ENCODE measurements at places on chromosomes 3 and 15.

- DNase-seq = no peak
Observed at GRCh38 chr3:132654721-132655120, 4.9 kb downstream of the ACAD11 start.

DNA sequence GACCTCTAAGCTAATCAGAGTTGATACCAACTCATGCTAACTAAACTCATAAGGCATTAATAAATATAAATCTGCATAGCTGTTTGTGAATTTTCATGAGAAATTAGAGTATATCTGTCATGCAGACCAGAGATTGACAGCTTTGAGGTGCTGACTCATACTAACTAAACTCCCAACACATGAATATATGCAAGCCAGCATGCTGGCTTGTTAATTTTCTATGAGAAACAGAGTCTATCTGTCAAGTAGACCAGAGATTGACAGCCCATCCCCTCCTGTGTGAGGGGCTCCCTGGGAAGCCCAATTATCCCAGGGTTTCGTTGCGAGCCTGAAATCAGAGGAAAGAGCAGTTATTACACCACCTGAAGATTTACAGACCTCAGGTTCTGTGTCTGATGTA is 69.3 kb downstream of the CD47 start:
- DNase-seq = no peak

DNA sequence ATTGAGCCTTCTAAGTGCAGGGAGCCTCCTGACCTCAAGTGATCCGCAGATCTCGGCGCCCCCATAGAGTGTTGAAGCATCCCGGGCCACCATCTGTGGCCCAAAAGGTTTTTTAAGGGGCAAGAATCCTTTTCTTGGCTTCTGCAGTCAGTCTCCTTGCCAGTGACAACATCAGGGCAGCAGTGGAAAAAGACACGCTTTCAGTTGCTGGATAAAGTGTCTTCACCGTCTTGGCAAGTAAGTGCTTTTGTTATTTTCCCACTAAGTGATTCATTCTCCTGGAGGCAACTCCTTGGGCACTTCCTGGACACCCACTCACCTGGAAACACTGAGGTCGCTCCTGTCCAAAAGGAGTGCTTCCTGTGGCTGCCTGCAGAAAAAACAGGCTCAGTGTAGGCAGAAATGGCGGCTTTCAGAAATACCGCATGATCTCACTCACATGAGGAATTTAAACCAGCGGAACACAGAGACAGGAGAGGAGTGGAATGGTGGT is 71.7 kb upstream of the ABHD2 start:
- DNase-seq = no peak

GRCh38 chr3:188523291-188523690 is 369.3 kb downstream of the LPP start:
- DNase-seq = no peak

GRCh38 chr3:197302696-197303341 is 4.4 kb upstream of the DLG1 start:
- DNase-seq = no peak

- no peak for DNase-seq
Observed at GRCh38 chr3:127589600-127590281, 792 bp downstream of the TPRA1 start.

- no peak for DNase-seq
Observed at GRCh38 chr3:8482960-8483665, 18.5 kb upstream of the LMCD1 start.

DNA sequence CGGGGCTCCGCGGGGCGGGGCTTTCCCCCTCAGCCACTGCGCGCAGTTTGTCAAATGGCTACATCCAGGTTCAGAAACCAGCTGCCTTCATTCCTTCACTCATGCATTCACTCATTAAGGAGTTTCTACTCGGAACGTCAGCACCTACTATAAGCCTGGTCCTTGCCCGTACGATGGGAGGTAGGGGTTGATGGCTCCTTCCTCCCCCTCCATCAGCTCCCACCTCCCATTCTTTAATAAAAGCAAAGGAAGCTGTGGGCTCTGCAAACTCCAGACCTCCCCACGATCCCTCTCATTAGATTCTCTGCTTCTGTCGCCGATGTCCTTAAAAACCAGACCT is 267 bp upstream of the CFAP92 start:
- DNase-seq = no peak

GRCh38 chr3:117603097-117603496 is 893.5 kb downstream of the TUSC7 start:
- DNase-seq = no peak

DNA sequence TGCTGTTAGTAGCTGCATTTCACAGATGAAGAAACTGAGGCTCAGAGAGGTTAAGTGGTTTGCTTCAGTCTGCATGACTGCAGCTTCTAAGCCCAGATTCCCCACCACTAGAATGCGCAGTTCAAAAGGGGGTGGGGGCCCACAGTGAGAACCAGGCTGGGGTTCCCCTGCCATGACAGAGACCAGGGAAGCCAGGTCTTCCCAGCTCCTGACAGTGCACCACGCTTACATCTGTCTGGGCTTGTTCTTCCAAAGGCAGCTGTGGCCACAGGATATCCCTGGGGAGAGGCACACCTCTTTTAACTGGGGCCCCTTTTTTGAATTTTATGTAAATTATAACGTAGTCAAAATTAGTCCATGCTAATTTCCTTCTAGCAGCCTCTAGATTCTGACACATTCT is 5.3 kb downstream of the PLEKHO2 start:
- no peak for DNase-seq

GRCh38 chr3:125357032-125357658 is 18.0 kb downstream of the ZNF148 start:
- no peak for DNase-seq

- DNase-seq = no peak
Observed at GRCh38 chr3:42847731-42848130, 27.9 kb downstream of the CYP8B1 start.

- DNase-seq = no peak
Observed at GRCh38 chr3:184565421-184566211, 4.0 kb downstream of the EPHB3 start.

- no peak for DNase-seq
Observed at GRCh38 chr3:13273604-13274105, 146.5 kb downstream of the NUP210 start.

DNA sequence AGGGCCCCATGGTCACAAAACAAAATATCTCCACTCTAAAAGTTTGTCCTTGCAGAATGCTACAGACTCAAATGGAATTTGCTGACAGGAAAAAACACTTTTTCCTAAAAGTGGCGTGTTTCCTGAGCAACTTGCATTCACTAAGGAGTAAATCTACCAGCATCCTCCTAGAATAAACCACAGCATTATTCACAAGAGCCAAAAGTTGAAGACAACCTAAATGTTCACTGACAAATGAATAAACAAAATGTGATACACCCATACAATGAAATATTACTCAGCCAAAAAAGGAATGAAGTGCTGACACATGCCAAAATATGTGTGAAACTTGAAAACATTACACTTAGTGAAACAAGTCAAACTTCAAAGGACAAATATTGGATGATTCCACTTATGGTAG is 28.9 kb downstream of the ITGB5 start:
- DNase-seq = no peak

DNA sequence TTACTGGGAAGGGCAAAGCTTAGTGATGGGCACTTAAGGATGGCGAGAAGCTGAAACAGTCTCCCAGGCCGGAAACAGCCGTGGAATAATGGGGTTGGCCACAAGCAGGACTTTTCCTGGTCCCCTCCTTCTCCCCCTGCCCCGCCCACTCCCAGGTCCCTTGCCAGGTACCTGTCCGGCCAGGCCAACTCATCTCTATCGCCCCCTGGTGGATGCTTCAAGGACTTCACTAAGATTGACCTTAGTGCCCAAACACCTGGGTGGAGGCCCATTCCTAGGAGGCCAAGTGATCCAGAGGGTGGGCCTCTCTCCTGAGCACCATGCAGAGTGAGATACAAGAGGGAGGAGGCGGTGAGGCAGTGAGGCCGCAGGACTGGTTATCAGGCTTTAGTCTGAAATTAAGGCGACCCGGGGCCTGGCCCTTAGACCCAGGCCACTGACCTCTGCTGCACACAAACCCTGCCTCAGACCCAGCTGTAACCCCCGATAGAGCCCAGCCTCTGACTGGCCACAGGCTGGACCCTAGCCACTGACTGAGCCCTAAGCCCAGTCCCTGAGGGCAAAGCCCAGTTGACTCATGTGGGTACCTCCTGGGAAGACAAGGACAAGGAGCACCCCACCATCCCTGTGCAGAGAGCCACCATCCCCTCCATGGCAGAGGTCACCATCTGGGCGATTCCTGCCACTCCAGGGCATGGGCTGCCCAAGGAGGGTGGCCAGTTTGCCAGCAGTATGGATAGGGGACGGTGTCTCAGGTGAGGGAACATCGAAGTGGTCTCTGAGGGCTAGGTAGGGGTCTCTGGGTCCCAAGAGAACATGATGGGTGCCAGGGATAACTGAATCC is 37.6 kb downstream of the VIPR1 start:
- no peak for DNase-seq

- no peak for DNase-seq
Observed at GRCh38 chr15:31439328-31439727, 112.7 kb downstream of the KLF13 start.

GRCh38 chr15:66080717-66081398 is 172.7 kb downstream of the MEGF11 start:
- peak; percentile 55 for DNase-seq

All from DMS 273 treated with DMSO at 0.1 percent for 48 hours (cell line).